SK-N-DZ (cell line): ENCODE measurements at places on chromosomes 13 and 19.

DNA sequence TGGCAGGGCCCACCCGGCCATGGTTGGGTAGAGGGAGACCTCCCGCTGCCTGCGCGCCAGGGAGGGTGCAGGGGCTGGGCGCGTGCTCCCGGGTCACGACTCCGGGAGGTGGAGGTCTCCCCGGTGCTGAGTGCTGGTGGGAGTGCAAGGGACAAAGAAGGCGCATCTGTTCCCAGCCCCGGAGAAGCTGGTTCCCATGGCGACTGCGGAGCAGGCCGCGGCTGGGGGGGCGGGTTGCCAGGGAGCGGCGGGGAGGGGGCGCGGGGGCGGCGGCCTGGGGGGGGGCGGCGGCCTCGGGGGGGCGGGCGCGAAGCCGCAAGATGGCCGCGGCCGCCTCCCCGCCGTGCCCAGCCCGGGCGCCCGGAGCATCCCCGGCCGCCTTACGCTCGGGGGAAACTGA, 1.2 kb downstream of the CBARP start:
- DNase-seq = peak; percentile 64

DNA sequence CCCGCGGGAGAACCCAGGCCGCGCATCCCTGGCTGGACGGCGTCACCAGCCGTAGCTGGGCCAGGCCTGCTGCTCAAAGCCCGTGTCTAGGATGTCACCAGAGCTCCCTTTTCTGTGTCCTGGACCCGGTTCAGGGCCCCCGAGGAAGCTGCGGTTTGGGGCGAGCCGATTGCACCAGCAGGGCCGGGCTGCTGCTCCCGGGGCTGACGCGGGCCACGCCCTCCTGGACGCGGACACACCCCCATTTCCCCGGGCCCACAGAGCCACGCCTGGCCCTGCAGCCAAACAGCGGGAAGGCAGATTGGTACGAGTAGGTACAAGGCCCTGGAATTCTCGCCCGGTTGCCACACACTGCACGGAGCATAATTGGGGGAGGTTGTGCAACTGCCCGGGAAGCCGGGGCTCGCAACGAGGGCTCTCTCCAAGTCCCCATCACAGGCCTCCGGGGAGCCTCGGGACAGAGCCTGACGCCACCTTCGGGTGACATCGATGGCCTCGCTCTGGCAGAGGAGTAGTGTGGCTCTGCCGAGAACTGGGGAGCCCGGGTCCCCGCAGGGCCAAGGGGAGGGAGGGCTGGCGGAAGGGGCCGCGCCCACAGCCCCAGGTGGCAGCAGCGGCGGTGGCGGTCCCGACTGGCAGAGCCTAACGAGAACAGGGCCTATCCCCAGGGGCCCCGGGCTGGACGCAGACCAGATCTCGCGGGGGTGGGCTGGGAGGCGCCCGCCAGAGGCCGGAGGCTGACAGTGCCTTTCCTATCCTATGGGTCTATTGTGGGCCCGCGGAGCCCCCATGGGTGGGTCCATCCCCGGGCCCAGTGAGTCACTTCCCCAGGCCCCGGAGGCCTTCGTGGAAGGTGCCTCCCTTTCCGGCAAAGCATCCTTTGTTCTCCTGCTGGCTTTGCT, 23.5 kb downstream of the KCTD15 start:
- peak; percentile 43 for DNase-seq

DNA sequence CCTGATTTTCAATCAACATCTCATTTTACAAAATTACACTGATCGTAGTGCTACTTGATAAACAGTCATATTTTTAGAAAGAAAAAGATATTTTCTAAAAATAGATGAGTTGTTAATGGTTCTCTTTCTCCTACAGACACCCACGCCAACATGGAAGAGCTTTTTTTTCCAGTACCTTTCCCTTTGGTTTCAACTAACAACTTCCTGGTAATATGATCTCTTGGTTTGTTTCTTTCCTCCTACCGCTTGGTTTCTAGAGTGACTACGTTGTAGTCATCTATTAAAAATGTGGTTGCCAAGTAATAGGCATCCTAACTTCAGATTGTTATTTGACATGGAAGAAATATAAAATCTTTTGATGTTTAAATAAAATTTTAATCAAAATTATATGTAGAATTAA, 189.0 kb downstream of the LACC1 start:
- no peak for DNase-seq

DNA sequence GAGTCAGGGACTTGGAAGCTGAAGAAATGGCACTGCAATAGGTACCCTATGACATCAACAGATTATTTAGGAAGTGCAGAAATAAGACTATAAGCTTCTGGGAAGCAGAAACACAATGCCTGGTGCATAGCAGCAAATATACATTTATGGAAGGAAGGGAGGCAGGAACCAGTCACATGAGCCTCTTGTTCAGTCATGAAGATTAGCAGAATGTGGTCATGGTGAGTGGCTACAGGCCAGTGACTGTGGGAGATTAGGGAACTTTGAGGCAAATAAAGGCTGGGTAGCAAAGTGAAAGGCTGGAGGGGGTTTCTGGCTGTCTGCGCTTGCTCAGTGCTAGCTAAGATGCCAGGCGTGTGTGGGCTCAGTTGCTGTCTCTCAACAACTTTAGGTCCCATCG, 96.3 kb downstream of the EPSTI1 start:
- no peak for DNase-seq

DNA sequence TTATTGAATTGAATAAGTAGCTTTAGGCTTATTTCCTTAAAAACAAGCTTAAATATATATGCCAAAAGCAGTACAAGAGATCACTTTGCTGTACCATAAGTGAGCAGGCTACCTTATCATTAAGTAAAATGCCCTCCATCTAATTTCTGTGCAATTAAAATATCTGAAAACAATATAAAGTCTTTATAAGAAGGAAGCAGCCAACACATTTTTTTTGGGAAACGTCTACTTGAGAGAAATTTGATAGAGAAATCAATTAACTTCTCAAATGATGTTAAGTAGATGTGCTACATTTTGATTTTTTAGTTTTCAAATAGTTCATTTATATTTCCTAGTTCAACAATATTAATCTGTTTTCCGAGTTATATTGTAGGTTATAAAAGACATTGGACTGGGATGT, 52.5 kb downstream of the GPC5 start:
- DNase-seq = no peak

DNA sequence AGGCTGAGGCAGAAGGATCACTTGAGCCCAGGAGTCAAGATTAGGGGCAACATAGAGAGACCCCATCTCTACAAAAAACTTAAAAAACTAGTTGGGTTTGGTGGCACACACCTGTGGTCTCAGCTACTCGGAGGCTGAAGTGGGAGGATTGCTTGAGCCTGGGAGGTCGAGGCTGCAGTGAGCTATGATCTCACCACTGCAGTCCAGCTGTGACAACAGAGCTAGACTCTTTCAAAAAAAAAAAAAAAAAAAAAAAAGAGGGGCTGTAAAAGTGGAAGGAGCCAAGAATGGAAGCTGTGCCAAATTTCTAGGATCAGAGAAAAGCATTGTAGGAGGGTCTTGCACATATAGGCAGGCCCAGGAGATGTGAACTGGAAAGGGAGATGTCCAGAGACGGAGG, 9.6 kb downstream of the DNASE2 start:
- DNase-seq = no peak

- no peak for DNase-seq
These were observed 4.2 kb upstream of the JSRP1 start for GRCh38 chr19:2260341-2260805.

DNA sequence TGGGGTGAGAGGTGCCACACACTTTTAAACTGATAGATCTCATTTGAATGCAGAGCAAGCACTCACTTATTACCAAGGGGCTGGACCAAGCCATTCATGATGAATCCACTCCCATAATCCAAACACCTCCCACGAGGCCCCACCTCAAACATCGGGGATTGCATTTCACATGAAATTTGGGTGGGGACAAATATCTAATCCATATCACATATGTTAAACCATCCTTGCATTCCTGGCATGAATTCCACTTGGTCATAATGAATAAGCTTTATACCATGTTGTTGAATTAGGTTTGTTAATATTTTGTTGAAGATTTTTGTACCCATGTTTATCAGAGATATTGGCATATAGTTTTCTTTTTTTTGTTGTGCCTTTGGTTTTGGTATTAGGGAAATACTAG, 1198.7 kb upstream of the ATXN8OS start:
- no peak for DNase-seq
